ENCODE measurements at places on chromosomes 1 and 21.

DNA sequence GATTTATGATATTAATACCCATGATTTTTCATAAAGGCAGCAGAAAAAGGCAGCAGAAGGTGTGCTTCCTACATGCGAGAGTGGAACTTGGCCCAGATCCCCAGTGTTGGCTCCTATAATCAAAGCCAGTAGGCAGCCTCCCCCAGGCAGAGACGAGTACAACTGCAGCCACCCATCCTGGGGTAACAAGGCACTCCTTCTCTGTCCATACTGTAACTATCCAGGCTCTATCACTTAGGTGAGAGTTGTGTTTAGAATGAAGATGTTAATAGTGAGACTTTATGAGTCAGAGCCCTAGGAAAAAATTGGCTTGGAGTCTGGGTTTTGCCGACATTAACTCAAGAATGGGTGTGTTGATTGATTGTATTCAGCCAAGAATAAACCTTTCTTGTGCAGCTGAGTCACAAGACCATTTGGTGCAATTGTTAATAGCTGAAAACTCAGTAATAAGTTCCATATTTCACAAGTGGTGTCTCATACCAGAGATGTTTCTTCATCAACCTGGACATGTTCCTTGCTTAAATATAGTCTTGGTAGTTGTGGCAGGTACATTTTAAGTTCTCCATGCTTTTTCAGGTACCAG is 322.3 kb downstream of the DUSP10 start:
- no peak for DNase-seq

DNA sequence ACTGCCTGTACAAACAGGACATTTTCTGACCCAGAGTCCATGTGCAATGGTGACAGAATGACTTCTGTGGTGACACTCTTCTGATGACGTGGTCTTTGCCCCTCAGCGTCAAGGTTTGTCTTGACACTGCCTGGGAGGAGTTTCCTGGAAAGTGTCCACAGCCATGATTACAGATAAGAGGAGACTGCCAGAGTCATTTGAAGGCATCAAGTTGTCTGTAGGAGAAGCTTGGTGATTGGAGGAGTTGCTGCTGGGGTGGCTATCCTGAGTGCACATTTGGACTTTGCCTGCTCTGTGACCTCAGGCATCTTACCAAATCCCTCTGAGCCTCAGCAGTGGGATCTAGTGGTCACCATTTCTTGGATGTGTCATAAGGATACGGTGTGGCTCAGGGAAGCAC is 17.7 kb downstream of the TCHHL1 start:
- no peak for DNase-seq

- no peak for DNase-seq
Measured at GRCh38 chr1:174169342-174169741, 10.0 kb downstream of the RABGAP1L start.

GRCh38 chr1:16015491-16015890 is 2.4 kb downstream of the HSPB7 start:
- no peak for DNase-seq

- no peak for DNase-seq
Measured at GRCh38 chr1:196209265-196209664, 399.0 kb downstream of the KCNT2 start.

- DNase-seq = no peak
Measured at GRCh38 chr21:15278279-15278678, 213.5 kb upstream of the NRIP1 start.

- DNase-seq = no peak
Measured at GRCh38 chr21:25557180-25557579, 50.1 kb downstream of the MRPL39 start.

GRCh38 chr1:214500340-214501055 is 50.9 kb downstream of the PTPN14 start:
- no peak for DNase-seq

DNA sequence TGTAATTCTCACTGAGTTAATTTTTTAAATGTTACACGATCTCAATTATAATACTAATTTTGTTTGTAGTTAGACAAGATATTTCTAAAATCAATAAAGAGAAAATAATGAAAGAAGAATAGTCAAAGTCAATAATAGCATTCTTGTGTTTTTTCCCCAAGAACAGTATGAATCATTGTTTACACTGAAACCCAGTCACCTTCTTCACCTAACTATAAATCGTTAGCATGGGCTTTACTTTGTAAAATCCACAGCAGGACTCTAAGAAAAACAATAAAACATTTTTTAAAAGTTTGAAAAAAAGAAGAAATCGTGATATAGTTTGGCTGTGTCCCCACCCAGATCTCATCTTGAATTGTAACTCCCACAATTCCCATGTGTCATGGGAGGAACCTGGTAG is 234.6 kb upstream of the LYPLAL1 start:
- DNase-seq = no peak

- DNase-seq = peak; percentile 41
Measured at GRCh38 chr1:3483801-3484444, 29.5 kb downstream of the ARHGEF16 start.

GRCh38 chr21:41066086-41066938 is 101.6 kb upstream of the BACE2 start:
- no peak for DNase-seq

DNA sequence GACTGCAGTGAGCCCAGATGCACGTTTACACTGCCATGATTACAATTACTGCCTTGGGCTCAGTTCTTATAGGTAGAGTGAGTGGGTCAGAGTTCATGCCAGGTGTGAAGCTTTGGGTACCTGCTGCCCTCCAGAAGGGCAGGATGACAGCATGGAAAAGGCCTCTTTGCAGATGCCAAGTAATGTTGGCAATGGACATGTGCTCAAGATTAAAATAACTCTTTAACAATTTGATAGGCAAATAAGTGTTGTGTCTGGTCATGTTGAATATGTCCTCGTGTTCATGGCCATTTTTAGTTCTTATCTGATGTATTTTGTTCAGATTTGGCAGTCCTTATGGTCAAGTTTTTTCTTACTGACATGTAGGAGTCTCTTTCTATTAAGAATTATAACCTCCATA is 34.8 kb downstream of the S100B start:
- no peak for DNase-seq

DNA sequence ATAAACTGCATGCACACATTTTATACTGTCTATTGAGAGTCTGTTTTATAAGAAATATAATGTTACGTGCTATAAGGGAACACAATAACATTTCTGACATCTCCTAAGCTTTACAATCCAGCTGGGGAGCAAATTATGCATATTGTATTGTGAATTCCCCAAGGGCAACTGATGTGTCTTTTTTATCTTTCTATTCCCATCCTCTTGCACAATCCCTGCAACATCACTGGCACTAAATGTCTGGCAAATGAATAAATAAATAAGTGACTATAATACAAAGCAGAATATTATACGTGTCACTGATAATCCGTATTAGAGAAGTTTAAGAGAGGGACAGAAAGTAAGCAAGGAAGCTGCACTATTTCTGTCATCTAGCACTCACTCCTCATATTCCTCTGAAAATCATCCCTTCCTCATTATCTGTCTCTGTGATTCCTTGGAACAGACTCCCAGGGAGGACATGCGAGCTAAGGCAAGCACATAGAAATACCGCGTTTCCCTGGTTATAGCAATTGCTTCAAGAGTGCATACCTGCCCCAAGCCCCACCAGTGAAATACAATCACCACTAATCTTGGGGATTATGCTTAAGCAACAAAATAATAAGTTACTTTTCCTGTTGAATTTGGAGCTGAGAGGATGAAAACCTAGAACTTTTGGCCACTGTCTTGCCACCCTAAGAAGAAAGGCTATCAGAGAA is 205.4 kb downstream of the SMYD3 start:
- DNase-seq = no peak

DNA sequence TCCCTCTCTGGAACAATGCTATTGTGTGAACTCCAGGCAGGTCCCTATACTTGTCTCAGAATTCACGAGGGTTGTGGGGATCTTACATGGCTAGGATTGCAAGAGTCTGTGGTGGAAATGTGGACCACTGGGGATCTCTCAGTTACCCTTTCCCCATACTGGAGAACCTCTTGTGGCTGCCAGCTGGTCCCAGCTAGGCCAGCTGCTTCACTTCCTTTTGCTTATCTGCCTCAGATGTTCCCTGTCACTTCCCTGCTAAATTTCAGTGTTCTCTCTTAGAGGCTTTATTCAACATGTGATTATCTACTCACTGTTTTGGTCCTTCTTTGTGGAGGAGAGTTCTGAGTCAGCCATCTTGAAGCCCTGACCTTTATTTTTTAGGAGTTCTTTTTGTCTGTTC is 75.9 kb upstream of the SAMD13 start:
- DNase-seq = no peak

GRCh38 chr1:175742790-175743459 is 470 bp downstream of the TNR start:
- DNase-seq = no peak

DNA sequence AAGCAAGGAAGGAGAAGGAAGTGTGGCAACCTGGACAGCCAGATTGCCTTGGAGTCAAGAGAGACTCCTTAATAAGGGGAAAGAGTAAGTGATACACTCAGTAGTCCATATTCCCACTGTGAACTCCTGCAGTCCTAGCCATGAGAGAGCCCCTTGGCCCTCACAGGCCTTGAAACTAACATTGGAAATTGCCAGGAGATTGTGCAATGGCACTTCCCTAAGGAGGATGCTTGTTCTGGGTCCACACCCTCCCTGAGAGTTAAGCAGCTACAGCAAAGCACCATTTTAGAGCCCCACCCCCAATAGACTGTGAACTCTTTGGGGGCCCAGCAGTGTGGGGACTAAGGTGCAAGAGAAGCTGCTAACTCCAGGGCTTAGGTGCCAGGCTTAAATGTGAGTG is 367.7 kb upstream of the CAMK1G start:
- DNase-seq = no peak

DNA sequence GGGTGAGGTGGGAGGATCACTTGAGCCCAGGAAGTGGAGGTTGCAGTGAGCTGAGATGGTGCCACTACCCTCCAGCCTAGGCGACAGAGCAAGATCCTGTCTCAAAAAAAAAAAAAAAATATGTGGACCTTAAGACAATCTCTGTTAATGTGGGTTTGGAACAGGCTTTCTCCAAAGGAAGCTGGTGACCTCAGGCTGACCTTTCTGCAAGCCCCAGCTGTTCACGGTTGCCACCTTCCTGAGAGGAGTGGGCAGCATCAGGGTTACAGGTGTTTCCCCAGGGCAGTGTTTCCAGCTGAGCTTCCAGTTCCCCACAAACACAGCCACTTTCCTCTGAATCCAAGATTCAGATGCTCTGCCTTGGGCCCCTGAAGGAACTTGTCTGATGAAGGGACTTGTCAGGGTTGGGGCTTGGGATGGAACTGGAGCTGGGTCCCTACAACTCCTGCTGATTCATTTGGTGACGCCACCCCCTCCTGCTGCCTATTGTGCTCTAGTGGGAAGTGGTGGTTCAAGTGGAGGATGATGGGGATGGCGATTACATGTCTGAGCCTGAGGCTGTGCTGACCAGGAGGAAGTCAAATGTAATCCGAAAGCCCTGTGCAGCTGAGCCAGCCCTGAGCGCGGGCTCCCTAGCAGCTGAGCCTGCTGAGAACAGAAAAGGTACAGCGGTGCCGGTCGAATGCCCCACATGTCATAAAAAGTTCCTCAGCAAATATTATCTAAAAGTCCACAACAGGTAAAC is 1.9 kb downstream of the ZBTB48 start:
- no peak for DNase-seq

- DNase-seq = no peak
Measured at GRCh38 chr1:167943541-167943940, 6.7 kb upstream of the MPC2 start.

- no peak for DNase-seq
Measured at GRCh38 chr1:6105763-6106162, 60.1 kb downstream of the KCNAB2 start.

DNA sequence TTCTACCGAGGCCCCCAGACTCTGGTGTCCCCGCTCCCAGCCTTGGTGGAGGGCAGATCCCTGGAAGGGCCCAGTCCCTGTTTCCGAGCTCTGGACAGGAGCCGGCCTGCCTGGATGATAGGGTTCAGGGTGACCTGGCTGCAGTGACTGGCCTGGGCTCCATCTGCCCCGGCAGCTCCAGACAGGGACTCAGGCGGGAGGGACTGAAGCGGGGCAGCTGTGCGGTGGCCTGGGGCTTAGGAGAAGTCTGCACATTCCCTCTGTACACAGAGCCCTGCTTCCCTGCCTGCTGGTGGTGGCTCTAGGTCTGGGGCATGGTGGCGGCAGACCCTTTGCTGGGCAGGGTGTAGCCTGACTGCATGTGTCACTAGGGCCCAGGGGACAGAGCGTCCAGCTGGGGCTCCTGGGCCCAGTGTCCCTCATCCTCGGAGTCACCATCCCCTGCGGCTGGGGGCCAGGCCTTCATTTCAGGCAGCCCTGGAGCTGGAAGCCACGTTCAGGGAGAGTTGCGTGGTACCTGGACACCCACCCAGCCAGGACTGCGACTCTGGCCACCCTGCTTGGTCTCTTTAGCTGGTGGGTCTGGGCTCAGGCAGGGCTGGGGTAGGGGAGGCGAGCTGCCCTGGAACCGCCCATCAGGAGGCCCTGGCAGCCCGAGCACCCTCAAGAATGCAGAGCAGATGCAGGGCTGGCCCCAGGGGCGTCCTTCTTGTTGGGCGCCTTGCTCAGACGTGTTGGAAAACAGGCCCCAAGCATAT is 9.6 kb downstream of the ARHGEF16 start:
- DNase-seq = no peak

- DNase-seq = no peak
Measured at GRCh38 chr1:118984086-118984721, 3.9 kb downstream of the TBX15 start.

GRCh38 chr1:221832151-221832550 is 90.3 kb upstream of the DUSP10 start:
- DNase-seq = no peak

- no peak for DNase-seq
Measured at GRCh38 chr1:8356256-8357209, 38.6 kb downstream of the SLC45A1 start.

DNA sequence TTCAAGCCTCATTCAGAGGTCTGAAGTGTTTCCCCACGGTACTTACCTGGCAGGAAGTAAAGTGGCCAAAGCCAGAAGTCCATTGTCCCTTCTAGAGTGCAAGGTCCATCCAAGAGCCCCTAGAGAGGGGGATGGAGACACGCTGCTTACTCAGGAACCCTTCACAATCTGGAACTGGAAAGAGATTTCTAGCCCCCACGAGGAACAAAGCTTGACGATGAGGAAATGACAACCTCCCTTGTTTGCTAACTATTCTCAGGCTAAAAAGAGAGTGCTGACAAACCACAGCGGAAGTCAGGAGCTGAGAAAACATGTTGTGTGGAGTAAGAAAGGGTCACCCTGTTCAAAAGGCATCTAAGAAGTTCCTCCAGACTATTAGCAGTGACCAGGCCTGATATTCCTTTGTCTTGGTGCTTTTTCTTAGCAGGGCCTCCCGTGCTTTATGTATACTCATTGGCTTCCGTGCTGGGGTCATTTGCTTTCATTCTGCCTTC is at the start of gene FCMR:
TSS of gene FCMR (minus strand) at position 170 of the 494 bp plus-strand sequence. CDS start at position 83, 87 bp downstream.
- DNase-seq = peak; percentile 47

GRCh38 chr1:207323425-207324225 is 2.1 kb downstream of the CD55 start:
- DNase-seq = no peak

GRCh38 chr21:37196847-37197246 is 70.3 kb downstream of the VPS26C start:
- no peak for DNase-seq

GRCh38 chr1:110829955-110830553 is 42.9 kb upstream of the CD53 start:
- peak; percentile 46 for DNase-seq

- DNase-seq = no peak
Measured at GRCh38 chr1:208093046-208093445, 151.1 kb downstream of the PLXNA2 start.
